Stimulated activated CD8-positive, alpha-beta memory T cell treated with anti-CD3 and anti-CD28 coated beads, Interleukin-4, amount 100 ng/mL, for 1 hour (primary cell): ENCODE measurements at places on chromosomes 4 and X.

DNA sequence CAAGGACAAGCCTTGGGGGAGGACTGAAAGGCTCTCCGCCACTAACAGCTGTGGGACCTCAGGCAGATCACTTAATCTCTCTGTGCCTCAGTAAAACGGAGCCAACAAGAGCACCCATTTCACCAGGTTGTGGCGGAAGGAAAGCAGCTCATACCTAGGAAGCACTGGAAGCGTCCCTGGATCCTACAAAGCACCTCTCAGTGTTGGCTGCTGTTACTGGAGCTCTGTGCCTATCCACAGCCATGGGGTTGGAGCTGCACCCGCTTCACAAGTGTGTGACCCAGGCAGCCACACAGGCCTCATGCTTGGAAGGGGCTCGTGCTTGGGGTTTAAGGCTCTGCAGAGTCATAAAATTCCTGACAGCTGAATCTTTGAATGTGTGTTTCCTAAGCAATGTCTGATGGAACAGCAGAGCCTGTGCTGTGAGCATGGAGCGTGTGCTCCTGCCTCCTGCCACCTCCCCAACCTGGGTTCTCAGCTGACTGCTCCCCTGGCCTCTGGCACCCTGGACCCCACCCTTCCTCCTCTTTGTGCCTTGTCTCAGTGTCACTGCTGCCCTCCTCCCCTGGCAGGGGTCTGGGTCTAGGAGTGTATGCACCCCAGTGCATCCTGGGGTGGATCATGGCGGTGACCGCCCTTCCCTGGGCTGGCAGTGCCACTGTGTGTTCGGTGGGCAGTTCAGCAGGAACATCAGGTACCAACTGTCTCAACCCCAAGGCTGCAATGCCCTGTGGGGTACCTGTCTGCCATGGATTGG lies 14.4 kb upstream of the MAN2B2 start:
- no peak for DNase-seq

DNA sequence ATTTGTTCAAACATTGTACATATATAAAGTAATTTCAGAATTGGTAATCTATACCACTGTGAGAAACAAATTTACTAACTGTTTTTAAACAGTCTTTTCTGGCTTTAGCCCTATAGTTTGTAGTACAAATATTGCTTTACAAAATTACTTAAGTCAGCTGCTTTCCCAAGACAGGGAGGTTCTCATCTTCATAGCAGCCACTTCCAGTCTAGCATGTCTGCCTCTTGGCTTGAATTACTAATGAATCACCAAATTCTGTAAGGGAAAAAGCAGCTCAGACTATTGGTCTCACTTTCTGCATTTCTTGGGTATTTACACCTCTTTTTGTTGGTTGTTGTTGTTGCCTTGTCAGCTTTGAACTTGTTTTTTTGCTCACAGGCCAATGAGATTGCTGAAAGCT lies 187.2 kb downstream of the NPFFR2 start:
- DNase-seq = no peak

DNA sequence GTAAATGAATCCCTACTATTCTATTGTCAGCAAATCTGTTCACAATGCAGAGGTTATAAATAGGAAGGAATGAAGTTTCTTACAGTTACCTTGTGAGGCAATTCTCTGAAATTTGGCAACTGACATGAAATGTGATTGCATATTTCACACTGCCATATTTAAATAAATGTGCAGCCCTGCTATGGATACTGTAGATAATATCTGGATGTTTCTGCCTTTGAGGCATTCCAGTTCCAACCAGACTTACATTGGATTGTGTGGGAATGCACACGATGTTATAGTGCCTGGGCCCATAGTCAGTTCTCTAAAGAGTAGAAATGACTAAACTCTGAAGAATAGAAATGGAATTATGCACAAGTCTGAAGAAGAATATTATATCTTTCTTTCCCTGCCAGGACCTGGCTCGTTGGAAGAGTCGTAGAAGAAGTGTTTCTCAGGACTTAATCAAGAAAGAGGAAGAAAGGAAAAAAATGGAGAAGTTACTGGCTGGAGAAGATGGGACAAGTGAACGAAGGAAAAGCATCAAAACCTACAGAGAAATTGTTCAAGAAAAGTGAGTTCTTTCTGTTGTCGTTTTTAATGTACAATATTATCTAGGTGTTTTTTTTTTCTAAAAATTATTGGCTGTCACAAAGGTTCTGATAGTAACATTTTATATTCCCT lies 102.7 kb downstream of the PHOX2B start:
- DNase-seq = no peak

DNA sequence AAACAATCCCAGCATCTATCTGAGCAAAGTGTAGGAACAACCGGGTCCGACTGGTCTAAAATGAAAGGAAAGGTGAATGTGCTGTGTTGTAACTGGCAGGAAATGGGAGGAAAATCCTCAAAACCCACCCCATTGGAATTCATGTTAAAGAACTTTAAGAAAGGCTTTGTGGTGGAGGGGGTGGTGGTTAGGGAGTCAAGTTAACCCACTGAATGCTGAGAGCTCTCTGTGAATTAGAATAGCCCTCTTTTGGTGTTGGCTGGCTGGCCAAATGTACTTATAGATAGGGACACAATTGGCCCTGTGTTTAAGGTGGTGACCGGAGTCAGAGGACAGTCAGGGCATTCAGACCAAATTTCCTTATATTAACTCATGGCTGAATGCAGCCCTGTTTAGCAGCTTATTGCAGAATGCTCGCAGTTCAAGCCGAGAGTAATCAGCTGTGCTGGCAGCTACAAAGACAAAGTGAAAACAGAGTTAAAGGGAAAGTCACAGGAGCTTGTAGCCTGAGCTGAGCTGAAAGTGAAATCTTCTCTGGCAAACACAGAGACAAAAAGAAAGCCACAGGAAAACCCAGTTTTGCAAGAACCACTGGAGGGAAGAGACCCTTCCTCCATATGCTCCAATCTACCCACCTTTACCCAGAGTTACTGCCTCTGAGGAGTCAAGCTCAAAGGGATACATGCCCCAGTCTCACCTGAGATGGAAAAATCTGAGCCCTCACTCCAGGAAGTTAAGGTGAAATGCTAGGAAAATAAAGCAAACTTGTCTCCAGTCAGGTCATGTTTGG lies 38.5 kb upstream of the UGT2B7 start:
- no peak for DNase-seq

GRCh38 chr4:186082221-186082620 lies 13.3 kb downstream of the TLR3 start:
- no peak for DNase-seq

GRCh38 chrX:19389227-19389845 lies 45.6 kb downstream of the PDHA1 start:
- DNase-seq = no peak

DNA sequence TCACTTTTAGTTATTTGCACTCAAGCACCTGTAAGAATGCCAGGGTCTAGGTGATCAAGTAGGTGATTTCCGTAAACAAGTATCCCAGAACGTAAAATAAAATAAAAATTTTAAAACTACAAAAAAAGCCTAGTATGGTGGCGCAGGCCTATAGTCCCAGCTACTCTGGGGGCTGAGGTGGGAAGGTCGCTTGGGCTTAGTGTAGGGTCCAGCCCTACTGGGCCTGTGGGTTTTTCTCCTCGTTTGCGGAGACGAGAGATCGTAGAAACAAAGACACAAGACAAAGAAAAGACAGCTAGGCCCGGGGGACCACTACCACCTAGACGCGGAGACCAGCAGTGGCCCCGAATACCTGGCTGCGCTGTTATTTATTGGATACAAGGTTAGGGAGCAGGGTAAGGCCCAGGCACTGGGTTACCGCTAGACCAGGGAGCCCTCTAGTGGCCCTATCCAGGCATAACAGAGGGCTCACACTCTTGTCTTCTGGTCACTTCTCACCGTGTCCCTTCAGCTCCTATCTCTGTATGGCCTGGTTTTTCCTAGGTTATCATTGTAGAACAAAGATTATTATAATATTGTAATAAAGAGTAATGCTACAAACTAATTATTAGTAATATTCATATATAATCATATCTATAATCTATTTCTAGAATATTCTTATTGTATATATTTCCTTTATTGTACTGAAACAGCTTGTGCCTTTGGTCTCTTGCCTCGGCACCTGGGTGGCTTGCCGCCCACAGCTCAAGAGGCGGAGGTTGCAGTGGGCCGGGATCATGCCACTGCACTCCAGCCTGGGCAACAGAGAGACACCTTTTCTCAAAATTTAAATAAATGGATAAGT lies 38.4 kb downstream of the SAGE1 start:
- DNase-seq = no peak

- no peak for DNase-seq
Observed at GRCh38 chr4:148076964-148077363, 345.1 kb downstream of the ARHGAP10 start.

DNA sequence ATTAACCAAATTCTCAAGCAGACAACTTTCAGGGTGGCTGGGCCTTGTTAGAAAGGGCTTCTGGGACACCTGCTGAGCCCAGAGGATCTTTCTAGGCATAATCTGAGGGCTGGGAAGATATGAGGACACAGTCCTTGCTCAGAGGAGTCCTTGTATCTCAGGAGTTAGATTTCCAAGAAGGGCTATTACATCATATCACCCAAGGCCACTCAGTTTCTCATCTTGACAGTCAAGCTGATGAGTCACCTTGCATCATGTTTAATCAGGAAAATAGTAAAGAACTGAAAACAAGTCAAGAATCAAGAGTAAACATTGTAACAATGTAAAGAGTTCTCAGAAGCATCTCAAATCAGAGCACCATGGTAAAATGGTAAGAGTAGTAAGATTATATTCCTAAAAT lies 4.0 kb downstream of the PCYT1B start:
- DNase-seq = no peak

- no peak for DNase-seq
Observed at GRCh38 chr4:177123811-177124210, 185.9 kb upstream of the NEIL3 start.

- no peak for DNase-seq
Observed at GRCh38 chr4:174537634-174538033, 15.3 kb upstream of the HPGD start.

GRCh38 chr4:112176596-112176995 lies 31.3 kb downstream of the FAM241A start:
- no peak for DNase-seq

DNA sequence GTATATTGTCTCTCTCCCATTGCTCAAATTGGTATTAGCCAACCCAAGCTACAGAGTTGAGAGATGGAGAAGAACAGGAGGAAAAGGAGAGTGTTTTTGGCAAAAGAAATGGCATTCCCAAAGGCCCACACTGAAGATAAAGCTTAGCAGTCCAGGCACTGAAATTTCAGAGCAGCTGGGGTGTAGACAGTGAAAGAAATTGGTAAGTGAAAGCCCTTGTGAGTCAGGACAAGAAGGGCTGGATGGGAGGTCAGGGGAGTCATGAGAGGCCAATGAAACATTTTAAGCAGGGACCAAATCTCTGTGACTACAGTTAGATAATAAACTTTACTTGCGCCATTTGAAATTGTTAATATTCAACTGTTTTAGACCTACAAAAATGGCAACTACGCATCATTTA lies 177.7 kb downstream of the ADAMTS3 start:
- DNase-seq = no peak

- no peak for DNase-seq
Observed at GRCh38 chrX:80181079-80181478, 166.5 kb downstream of the TBX22 start.

DNA sequence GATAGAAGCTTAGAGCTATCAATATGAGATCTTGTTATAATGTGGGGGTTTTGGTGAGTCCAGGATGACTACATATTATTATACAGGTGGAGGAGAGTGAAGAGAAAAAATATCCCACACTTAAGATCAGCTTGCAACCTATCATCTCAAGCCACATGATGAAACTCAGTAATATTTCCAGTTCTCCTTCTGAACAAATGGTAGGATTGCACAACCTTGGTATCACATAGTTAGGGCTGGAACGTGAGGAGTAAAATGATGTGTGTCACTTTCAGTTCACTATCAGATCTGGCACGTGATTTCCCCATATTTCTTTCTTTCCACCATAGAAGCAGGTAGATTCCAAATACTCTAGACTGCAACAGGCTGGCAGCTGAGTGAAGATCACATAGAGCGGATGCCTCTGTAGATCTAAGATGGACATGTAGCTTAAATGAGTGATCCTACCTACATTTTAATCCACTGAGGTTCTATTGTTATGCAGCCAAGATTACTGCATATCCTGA lies 150.6 kb upstream of the ANKRD50 start:
- no peak for DNase-seq

DNA sequence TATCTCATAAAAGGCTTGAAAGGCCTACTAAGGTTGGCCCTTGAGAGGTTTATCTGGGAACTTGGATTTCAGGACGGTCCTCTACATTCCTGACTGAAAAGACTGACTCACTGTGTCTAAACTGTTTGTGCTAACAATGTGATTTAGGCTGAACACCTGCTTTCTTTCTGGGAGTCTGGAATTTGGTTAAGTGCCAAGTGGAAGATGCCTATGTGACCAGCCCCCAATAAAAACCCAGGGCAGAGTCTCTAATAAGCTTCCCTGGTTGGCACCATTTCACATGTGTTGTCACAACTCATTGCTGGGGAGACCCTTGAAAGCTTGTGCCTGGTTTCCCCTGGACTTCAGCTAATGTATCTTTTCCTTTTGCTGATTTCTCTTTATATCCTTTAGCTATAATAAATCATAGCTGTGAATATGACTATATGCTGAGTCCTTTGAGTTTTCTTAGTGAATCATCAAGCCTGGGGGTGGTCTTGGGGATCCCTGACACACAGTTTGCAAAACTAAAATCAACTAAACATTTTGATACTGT lies 55.1 kb downstream of the GPR82 start:
- no peak for DNase-seq

- no peak for DNase-seq
Observed at GRCh38 chrX:39244147-39244546, 442.9 kb downstream of the MID1IP1 start.

DNA sequence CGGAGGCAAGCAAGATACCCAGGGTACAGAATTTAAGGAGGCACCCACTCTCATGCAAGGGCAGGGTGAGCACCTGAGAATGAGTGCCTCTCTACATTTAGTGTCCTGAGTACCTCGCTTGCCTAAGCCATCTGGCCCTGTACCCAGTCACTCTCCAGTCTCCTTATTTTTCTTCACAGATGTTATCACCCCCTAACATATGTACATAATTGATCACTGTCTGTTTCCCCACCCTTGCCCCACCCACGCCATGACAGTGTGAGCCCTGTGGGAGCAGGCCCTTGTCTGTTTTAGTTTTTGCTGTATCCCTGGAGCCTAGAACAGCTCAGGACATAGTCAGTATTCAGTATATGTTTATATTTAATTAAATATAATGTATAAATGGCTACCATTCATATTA lies 113.6 kb downstream of the SPRY1 start:
- DNase-seq = no peak

- no peak for DNase-seq
Observed at GRCh38 chr4:171947400-171947799, 134.2 kb downstream of the GALNTL6 start.

GRCh38 chr4:100945789-100946188 lies 401.5 kb downstream of the PPP3CA start:
- no peak for DNase-seq

GRCh38 chr4:17293901-17294300 lies 218.0 kb downstream of the QDPR start:
- DNase-seq = no peak

- no peak for DNase-seq
Observed at GRCh38 chr4:1057403-1057745, 45.9 kb downstream of the FGFRL1 start.

- DNase-seq = no peak
Observed at GRCh38 chr4:150944660-150945059, 70.4 kb downstream of the LRBA start.

GRCh38 chr4:184668096-184668495 lies 18.6 kb downstream of the PRIMPOL start:
- DNase-seq = no peak
